Suppressor macrophage (primary cell): ENCODE measurements at places on chromosomes 4 and X.

- no peak for DNase-seq
Observed at GRCh38 chrX:856566-857290, 226.1 kb downstream of the SHOX start.

DNA sequence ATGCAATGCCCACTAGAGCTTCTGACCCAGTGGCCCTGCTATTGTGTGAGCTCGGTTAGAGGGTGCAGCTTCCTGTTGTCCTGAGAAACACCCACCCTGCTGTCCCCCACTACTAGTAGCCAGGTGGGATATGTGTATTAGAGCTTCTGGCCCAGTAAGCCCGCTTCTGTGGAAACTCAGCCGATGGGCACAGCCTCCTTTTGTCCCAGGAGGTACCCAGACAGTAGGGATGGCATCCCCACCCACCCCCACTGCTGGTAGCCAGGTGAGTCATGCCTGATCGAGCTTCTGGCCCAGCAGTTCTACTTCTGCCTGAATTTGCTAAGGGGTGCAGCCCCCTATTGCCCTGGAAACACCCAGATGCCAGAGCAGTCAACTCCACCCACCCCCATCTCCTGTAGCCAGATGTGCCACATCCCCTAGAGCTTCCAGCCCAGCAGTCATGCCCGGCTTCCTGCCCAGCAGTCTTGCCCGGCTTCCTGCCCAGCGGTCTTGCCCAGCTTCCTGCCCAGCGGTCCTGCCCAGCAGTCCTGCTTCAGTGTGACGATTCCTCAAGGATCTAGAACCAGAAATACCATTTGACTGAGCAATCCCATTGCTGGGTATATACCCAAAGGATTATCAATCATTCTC, 162.7 kb upstream of the KLF8 start:
- no peak for DNase-seq

GRCh38 chr4:46432923-46433322, 43.0 kb upstream of the GABRA2 start:
- DNase-seq, result no peak

DNA sequence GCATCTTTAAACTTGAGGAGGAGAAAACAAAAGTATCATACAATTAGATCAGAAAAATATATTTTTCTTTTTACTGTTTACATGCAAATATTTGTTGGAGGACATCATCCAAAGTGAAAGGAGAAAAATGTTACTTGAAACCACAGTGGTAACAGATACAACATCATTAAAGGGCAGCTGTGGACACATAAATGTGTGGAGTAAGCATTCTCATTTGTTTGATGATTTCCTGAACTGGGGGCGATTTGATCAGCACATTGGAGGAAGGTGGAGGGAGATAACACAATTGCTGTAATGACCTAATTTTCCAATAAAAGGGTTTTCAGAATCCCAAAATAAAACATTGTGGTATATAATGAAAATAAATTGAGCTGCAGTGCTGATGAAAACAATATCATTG, 314.5 kb upstream of the HS3ST1 start:
- DNase-seq, result no peak

DNA sequence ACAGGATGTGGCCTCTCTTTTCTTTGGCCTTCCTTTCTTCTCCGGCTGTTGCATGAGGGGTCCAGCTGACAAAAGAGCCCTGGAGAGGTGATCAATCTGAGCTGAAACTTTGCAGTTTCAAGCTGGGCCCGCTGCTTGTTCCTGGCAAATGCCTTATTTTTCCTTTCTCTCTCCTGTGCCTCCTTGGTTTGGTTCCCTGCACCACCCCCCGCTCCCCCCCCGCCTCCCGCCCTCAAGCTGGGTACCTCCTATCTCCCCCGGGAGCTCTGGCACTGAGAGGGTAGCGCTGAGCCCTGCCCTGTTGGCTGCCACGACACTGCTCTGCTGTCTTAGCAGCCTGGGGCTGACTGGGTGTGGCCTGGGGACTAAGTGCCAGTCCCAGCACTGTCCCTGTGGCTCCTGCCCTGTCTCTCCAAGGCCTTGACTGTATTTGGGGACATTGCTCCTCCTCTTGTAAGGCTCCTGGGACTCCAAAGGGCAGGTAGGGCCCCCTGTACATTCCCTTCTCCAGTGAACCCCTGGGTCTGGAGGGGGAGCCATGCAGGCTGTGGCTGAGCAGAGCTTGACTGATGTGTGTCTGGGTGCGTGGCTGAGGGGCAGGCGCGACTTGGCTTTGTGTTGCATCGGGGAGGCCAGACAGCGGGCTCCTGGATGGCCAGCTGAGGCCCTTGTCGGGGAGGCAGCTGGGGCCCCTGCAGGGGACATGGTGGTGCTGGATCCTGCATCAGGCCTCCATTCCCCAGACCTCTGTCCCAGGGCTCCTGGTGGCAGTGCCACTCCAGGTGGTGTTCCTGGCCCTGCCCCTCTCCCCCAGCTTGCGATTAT, 1.1 kb downstream of the PLXNA3 start:
- DNase-seq, result no peak

- no peak for DNase-seq
Observed at GRCh38 chrX:36334572-36334971, 415.0 kb downstream of the CFAP47 start.

- no peak for DNase-seq
Observed at GRCh38 chrX:9211269-9211668, 177.3 kb upstream of the FAM9B start.

- DNase-seq, result peak; percentile 11
Observed at GRCh38 chr4:40890764-40891163, 141.0 kb downstream of the NSUN7 start.

DNA sequence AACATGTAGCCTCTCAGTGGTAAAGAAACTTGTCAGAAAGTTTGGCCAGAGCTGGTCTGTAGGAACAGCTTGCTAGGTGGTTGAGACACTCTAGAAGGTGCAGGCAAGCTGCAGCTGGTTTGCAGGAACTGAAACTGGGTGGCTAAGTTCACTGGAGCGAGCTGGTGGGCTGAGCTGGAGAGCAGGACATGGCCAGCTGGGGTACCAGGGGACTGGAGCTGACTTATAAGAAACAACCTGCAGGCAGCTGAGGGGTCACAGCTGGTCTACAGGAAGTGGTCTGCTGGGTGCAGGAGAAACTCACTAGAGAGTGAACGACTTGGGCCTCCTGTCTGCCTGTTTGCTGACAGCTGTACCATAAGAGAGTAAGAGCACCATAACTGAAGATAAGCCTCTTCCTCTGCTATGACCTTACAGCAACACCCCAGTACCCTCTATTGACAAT, 157.1 kb upstream of the LNX1 start:
- peak; percentile 63 for DNase-seq
